ENCODE measurements at places on chromosomes 16 and 17. TPM values are rescaled to one million over a fixed set of nuclear protein-coding genes. Genes with fewer than 3 reads are reported as not detected.

Gene ANKRD40CL
- not detected for total RNA-seq

Gene EPX
- total RNA-seq: not detected

Gene ABCA8
- under 0.01 TPM for total RNA-seq

Gene HOXB5
- 0.17 TPM for total RNA-seq

Gene CEMP1
- total RNA-seq: not detected

Gene XAF1
- total RNA-seq: 13.3 TPM

Gene KRTAP4-9
- total RNA-seq: not detected

Gene FTO
- 113 TPM for total RNA-seq

Gene MYH1
- total RNA-seq: not detected

Gene KCNJ2
- 11.6 TPM for total RNA-seq

Gene OTOA
- total RNA-seq: not detected
